ENCODE measurements at places on chromosomes 12 and 14.

- DNase-seq = no peak
These were observed 47.7 kb upstream of the CMKLR1 start for GRCh38 chr12:108386709-108387360.

DNA sequence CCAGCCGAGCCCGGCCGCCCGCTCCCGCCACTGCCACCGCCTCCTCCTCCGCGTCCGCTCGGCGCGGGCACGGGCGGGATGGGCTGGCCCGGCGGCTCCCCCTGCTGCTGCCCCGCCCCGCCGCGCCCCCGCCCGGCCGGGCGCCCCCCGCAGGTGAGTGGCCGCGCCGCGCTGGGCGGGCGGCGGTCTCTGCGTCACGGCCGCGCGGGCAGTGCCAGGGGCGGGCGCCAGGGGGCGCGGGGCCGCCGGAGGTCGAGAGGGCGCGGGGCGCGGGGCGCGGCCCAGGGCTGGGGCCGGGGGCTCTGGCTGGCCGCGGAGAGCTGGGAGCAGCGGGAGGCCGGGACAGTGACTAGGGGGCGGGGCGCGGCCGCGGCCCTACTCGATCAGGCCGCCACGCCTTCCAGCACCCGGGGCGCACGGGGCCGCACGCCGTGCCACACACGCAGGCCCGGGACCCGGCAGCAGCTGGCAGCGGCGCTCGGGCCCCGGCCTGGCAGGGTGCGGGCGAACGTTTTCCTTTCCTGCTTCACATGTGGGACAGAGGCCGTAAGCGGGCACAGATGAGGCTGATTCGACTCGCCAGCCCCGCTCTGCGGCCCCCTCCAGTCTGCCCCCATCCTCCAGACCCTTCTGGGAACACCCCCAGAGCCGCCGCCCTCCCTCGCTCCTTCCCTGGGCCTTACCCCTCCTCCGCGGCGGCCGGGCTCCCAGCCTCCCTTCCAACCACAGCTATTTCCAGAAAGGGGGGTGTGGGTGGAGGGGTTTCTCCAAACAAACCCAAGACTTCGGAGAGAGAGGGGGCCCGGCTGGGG lies 2.4 kb upstream of the TNS2 start:
- no peak for DNase-seq

DNA sequence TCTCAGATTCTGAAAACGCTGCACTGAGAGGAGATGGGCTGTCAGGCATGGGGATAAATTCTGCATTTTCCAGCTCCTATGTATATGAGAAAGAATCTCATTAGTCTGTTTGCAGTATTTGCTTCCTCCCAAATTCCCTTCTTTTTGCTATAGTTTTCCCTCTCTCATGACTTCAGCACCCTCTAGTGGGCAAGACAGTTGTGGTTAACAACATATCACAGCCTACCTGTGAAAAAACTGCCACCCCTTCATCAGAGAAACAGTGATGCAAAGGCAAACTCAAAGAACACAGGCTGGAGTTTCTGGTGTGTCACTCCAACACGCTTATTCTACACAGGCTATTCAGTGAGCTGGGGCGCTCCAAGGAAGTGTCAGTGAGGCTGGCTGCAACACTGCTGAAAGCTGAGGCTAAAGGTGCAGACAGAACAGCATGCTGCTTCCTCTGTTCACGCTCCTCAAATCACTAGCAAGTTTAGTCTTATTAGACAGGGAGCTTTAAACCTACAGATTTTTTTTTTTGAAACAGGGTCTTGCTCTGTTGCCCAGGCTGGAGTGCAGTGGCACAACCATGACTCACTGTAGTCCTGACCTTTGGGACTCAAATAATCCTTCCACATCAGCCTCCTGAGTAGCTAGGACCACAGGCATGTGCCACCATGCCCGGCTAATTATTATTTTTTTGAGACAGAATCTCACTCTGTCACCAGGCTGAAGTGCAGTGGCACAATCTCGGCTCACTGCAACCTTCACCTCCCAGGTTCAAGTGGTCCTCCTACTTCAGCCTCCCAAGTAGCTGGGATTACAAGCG lies 19.3 kb downstream of the ZC2HC1C start:
- DNase-seq = no peak

DNA sequence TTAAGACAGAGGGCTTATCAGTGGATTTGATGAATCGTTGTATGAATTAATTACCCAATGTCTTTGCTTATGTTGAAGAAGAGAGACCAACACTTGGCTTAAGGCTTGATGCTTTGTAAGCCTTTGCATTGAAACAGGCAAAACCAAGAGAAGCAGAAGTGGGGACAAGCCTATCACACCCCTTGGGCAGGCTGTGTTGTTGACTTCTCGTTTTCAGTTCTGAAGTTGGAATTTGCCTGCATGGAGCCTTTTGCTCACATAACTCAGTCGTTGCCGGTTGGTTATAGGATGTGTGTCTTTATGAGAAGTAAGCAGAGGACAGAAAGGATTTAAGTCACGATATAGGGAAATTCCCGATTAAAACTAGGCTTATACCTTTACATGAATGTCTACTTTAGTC lies 94.7 kb downstream of the CCDC92 start:
- no peak for DNase-seq

DNA sequence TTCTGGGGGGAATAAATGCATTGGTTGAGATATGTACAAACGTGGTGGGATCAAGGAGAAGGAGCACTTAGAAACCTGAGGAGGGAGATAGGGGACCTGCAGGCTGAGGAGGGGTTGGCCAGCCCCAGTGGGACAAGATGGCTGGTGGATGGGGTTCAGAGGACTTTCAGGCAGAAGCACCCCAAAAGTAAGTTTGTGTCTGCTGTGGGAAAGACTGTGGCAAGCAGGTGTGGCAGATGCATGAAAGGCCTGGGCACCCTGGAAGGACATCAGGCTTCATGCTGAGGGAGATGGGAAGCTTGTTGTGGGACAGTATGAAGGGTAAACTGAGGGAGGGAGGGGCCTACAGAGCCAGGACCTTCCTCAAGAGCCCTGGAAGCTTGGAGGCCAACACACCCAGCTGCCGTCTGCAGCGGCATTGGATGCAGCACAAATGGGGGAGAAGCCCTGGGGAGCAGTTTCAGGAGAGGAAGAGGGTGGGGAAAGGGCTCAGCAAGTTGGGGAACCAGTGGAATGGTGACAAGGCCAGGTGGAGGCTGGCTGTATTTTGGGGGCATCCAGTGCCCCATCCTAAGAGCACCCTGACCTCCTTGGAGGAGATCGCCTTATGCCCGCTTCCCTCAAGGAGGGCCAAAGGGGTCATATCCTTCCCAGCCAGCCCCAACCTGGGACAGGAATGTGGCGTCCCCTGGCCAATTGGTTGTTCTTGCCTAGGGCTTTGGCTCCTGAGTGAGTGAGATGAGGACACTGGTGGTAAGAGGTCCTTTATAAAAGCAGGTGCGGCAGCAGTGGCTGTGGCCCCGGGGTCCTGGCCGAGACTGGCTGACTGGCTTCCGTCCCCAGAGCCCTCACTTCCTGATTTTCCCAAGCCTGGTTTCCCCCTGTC lies 20.7 kb downstream of the NFKBIA start:
- DNase-seq = no peak

DNA sequence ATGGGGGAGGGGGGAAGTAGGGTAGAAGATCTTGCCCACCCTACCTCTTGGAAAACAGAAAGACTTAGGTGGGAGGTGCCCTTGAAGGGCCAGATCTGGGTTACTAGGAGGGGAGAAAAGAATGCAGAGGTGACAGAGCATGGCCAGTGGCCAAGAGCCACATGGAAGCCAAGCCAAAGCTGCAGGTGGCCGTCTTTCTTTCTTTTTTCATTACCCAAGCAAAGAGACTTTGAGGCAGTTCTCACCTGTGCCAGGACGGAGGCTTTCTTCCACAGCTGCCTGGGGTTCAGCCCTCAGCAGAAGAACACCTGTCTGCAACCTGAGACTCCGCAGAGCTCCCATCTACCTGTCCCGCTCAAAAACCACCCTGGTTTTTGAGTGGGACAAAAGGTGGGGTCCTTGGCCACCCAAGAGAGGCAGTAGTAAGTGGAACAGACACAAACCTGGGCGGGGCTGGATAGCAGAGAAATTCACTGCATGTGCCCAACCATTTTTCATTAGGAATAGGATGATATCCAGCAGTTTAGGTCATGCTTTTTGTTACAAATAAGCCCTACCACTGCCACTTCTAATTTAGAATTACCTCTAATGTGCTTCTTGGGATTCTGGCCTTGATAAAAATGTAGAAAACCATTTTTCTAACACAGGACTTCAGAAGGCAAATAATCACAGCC lies 116.5 kb downstream of the DYRK2 start:
- DNase-seq = no peak

GRCh38 chr12:2779281-2779680 lies 15.5 kb upstream of the FKBP4 start:
- no peak for DNase-seq

DNA sequence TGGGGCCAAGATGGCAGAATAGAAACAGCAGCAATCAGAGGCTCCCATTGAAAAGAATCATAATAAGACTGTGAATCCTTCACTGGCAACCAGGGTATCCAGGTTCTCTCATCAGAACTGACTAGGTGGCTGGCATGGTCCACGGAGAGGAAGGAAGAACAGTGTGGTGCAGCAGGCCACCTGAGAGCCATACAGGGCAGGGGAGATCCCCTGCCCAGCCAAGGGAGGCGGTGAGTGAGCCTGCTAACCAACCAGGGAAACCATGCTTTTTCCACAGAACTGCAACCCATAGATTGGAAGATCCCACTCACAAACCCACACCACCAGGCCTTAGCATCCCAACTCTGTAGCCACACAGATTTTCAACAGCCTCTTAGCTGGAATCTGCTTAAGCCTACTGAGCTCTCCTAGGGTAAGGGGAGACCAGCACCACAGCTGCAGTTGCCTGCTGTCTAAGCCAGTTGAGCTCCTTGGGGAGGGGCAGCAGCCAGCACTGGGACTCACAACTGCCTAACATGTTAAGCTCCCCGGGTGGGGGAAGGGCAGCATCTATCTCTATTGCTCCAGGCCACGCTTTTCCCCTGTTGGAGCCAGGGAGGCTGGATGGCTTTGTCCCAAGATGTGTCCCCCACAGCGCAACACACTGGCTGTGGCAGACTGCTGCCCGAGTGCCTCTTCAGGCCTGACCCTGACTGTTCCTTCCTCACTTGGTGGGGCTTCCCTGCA lies 342.6 kb upstream of the CCDC196 start:
- DNase-seq = no peak

DNA sequence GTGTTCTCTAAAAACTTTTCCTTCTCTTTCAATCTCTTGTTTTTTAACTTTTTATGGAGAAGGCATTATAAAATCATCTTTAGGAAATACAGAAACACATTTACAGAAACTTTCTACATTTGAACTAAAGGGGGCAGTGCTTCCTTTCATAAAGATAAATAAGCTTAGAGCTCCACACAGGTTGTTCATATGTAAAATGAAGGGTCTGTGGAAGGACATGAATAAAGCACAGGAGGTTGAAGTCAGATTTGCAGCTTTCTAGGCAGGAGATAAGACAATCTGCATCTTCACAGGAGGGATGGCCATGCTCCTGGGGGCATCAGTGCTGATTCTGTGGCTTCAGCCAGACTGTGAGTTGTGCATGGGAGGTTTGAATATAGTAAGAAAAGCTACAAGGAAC lies 426.0 kb downstream of the DAD1 start:
- no peak for DNase-seq

DNA sequence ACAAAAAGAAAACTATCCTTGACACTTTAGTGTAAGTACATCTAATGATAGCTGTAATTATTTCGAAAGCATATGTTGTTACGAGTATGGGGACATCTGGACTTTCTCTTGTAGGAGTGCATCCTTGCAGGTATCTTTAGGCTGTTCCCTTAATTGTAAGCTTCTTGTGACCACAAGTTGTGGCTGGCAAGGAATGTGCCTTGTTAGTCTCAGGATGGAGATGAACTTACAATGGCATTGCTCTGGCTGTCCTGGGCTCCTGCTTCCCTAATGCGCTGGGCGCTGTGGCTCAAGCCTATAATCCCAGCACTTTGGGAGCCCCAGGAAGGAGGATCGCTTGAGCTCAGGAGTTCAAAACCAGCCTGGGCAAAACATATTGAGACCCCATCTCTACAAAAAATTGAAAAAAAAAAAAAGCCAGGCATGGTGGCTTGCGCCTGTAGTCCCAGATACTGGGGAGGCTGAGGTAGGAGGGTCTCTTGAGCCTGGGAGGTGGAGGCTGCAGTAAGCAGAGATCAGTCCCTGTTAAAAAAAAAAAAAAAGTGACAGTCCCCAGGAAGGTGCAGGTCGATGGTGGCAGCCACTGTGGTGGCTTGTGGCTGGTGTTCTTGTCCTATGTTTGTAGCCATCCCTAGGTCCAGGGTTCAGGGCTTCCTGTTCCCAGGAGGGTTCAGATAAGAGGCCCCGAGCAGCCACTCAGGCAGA lies 23.7 kb upstream of the PPP1R13B start:
- no peak for DNase-seq

DNA sequence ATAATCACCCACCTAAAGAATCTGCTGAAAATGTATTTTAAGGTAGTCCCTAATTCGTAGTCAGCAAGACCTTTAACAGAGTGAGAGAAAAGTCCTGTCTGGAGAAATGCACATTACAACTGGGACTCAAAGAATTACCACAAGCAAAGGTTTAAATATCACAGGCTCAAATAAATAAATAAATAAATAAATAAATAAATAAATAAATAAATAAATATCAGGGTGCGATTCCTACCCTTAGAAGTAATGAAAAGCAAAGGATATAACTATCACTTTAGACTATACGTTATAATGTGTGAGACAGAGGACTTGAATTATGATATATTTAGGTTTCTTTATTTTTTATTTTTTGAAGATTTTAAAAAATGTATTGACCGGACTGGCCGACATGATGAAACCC lies 522.5 kb upstream of the ATXN7L3B start:
- no peak for DNase-seq

DNA sequence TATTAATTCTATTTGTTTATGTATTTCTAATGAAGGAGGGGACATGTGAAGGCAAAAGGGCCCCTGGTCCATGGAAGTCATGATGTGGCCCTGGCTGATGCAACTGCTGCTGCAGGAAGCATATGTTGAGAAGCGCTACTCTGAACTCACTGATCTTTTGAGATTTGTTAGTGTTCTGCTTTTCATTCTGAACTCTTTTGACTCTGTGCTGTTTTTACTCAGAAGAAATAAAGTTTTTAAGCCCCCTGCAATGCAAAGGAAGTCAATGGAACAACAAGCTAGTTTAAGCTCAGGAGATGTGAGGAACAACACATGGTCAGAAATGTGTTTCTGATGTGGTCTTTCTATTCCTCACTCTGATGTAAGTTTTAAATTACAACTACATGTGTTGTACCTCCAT lies 88.9 kb upstream of the BTG1 start:
- no peak for DNase-seq

Data from GM04503 (cell line).